ENCODE measurements at places on chromosomes 4 and X.

DNA sequence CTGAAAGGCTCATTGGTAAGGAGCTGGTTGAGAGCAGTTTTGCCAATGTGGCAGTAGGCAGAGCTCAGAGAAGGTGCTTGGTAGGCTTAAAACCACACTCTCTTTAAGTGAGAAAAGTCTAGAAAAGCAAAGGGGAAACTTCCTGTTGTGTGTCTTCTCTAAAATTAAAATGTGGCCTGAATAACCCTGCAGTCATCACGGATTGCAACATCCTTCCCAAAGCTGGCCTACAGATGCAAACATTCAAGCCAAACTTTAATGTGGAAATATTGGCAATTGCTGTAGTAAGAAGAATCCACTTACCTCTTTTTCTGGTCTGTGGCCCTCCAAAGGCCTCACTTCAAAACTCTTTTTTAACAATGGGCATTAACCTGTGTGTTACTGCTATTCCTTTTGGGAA lies 348.5 kb downstream of the OPHN1 start:
- no peaks in the 10 kb centered on the region for H3K4me1 ChIP-seq
- no peak overlapping the region for H3K4me3 ChIP-seq
- no peaks in the 10 kb centered on the region for H3K36me3 ChIP-seq
- H3K27ac ChIP-seq = no peak overlapping the region

DNA sequence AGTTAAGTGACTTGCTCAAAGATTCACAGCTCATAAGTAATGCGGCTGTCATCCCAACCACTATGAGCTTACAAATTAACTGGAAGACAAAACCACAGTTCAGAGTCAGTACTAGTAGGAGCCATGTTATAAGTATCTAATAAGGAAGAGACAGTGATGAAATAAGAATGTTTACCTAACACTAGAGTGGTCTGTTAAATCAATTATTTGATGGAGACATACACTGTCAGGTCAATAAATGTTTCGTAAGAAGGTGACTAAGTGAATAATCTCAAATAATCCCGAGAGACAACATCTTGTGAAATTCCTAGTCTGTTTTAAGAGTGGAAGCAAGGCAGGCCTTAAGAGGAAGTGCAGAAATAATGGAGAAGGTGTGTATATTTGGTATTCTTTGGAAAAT lies 25.8 kb upstream of the AMELX start:
- H3K4me1 ChIP-seq = no peaks in the 10 kb centered on the region
- H3K27ac ChIP-seq = no peak overlapping the region
- no peak for DNase-seq
- H3K36me3 ChIP-seq = no peaks in the 10 kb centered on the region
- no peak overlapping the region for H3K4me3 ChIP-seq
- no peaks in the 10 kb centered on the region for H3K27me3 ChIP-seq

GRCh38 chr4:26762650-26763049 lies 98.0 kb upstream of the STIM2 start:
- H3K27me3 ChIP-seq = no peaks in the 10 kb centered on the region
- no peaks in the 10 kb centered on the region for H3K4me1 ChIP-seq
- no peak overlapping the region for H3K4me3 ChIP-seq
- no peak for DNase-seq
- no peak overlapping the region for H3K27ac ChIP-seq
- H3K36me3 ChIP-seq = no peaks in the 10 kb centered on the region

DNA sequence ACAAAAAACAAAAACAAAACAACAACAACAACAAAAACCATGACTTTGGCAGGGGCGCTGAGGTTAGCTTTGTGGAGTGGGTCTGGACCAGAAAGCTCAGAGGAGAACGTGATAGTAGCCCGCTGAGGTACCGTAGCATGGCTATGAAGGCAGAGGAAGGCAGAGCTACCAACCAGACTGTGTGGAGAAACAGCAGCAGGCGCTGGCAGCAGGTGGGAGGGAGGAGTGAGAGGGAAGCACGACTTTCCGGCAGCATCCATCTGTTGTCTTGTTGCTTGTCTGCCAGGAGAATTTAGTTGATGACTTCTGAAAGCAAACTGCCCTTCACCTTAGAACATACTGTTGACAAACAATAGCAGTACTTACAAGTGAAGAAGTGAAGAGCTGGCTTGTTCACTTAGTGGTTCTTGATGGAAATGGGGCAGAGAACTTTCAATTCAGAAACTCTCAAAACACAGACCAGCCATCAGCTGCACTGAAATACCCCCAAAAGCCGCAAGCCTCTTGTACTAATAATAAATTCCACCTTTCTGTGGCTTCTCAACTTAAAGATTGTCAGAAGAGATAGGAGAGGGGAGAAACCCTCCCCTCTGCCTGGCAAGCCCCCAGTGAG lies 447.2 kb downstream of the SLITRK2 start:
- no peaks in the 10 kb centered on the region for H3K36me3 ChIP-seq
- H3K27ac ChIP-seq = no peak overlapping the region
- H3K4me3 ChIP-seq = no peak overlapping the region
- no peak for DNase-seq
- H3K4me1 ChIP-seq = no peaks in the 10 kb centered on the region
- H3K27me3 ChIP-seq = no peaks in the 10 kb centered on the region

- H3K27ac ChIP-seq = no peak overlapping the region
- H3K36me3 ChIP-seq = peaks cover 54% of the 10 kb centered on the region
- no peak for DNase-seq
- no peaks in the 10 kb centered on the region for H3K4me1 ChIP-seq
- H3K4me3 ChIP-seq = no peak overlapping the region
Measured at GRCh38 chr4:79980448-79980847, 92.6 kb downstream of the ANTXR2 start.
